Stomach (tissue), 19 donors: ENCODE measurements at places on chromosomes 12 and 14.

DNA sequence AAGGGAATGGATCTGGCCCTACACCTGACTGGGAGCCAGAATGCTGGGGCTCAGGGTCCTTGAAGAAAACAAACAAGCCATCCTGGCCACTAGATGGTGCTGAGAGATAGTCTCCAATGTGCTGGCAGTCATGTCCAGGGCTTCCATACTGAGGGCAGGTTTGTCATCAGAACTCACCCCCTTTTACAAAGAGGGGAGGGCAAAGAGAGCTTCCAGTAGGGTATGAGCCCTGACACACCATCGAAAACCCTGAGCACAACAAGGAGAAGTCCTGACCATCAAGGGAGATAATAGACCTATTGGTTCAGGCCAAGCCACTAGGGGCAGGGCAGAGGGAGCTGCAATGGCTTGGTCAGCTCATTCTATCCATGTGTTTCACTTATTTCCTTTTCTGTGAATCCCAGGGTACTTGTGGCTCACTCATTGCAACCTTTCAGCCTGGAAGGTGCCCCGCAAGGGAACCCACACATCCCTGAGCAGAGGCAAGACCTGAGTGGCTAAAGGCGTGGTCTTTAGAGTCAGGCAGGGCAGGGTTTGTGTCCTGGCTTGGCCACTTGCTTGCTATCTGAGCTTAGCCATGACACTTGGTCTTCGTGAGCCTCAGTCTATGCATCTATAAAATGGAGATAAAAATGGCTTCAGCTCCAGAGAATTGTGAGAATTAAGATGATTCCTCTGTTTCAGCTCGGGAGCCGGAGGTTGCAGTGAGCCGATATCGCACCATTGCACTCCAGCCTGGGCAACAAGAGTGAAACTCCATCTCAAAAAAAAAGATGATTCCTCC, 6.2 kb upstream of the PLEKHH1 start:
- no peak overlapping the region for H3K27ac ChIP-seq
- peak; percentile 77 for DNase-seq
- no peak overlapping the region for H3K4me3 ChIP-seq
- H3K36me3 ChIP-seq = no peaks in the 10 kb centered on the region
- no peaks in the 10 kb centered on the region for H3K4me1 ChIP-seq

GRCh38 chr14:92503756-92504491, 9.7 kb upstream of the RIN3 start:
- no peaks in the 10 kb centered on the region for H3K4me1 ChIP-seq
- no peaks in the 10 kb centered on the region for H3K27me3 ChIP-seq
- no peak overlapping the region for H3K4me3 ChIP-seq
- H3K27ac ChIP-seq = no peak overlapping the region

- peak; percentile 36 for DNase-seq
- H3K27ac ChIP-seq = no peak overlapping the region
- H3K27me3 ChIP-seq = no peaks in the 10 kb centered on the region
- no peaks in the 10 kb centered on the region for H3K36me3 ChIP-seq
These were observed 985.7 kb upstream of the FBXO33 start for GRCh38 chr14:40417777-40418401.

GRCh38 chr12:115762936-115763335, 514.6 kb downstream of the MED13L start:
- H3K4me1 ChIP-seq = no peaks in the 10 kb centered on the region
- DNase-seq = no peak
- H3K36me3 ChIP-seq = no peaks in the 10 kb centered on the region
- H3K27ac ChIP-seq = no peak overlapping the region
- peaks cover 27% of the 10 kb centered on the region for H3K27me3 ChIP-seq

- H3K4me1 ChIP-seq = no peaks in the 10 kb centered on the region
- H3K27ac ChIP-seq = no peak overlapping the region
- H3K27me3 ChIP-seq = no peaks in the 10 kb centered on the region
- H3K4me3 ChIP-seq = no peak overlapping the region
- peak; percentile 16 for DNase-seq
These were observed 269.4 kb downstream of the RGS6 start for GRCh38 chr14:72201645-72202044.

- no peaks in the 10 kb centered on the region for H3K4me1 ChIP-seq
- no peaks in the 10 kb centered on the region for H3K36me3 ChIP-seq
- H3K4me3 ChIP-seq = no peak overlapping the region
- peak; percentile 46 for DNase-seq
These were observed 439.7 kb downstream of the ADAMTS20 start for GRCh38 chr12:43112101-43112920.

GRCh38 chr14:86050072-86050683, 520.2 kb downstream of the FLRT2 start:
- H3K4me3 ChIP-seq = no peak overlapping the region
- no peaks in the 10 kb centered on the region for H3K4me1 ChIP-seq
- no peak for DNase-seq
- H3K27me3 ChIP-seq = no peaks in the 10 kb centered on the region
- H3K36me3 ChIP-seq = no peaks in the 10 kb centered on the region

DNA sequence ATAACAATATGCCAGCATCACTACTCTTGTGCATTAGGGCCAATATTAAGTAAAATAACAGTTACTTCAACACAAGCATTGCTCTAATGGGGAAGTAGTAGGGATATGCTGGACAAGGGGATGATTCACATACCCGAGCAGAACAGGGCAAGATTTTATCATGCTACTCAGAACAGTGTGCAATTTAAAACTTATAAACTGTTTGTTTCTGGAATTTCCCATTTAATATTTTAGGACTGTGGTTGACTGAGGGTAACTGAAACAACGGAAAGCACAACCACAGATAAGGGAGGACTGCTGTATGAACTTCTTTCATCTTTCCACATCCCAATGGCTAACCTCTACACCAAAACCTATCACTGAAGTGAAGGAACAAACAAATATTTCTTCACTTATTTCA, 36.8 kb downstream of the SARNP start:
- H3K4me3 ChIP-seq = no peak overlapping the region
- H3K27ac ChIP-seq = no peak overlapping the region
- H3K36me3 ChIP-seq = peaks cover 96% of the 10 kb centered on the region
- no peaks in the 10 kb centered on the region for H3K4me1 ChIP-seq

GRCh38 chr14:32593290-32593942, 264.3 kb downstream of the AKAP6 start:
- no peak overlapping the region for H3K4me3 ChIP-seq
- no peaks in the 10 kb centered on the region for H3K4me1 ChIP-seq
- no peak overlapping the region for H3K27ac ChIP-seq
- DNase-seq = no peak
- H3K27me3 ChIP-seq = no peaks in the 10 kb centered on the region

GRCh38 chr12:95836185-95836609, 22.6 kb upstream of the SNRPF start:
- no peak overlapping the region for H3K4me3 ChIP-seq
- DNase-seq = peak; percentile 27
- peaks cover 26% of the 10 kb centered on the region for H3K4me1 ChIP-seq
- H3K27ac ChIP-seq = no peak overlapping the region

- no peaks in the 10 kb centered on the region for H3K27me3 ChIP-seq
- H3K4me3 ChIP-seq = no peak overlapping the region
- H3K4me1 ChIP-seq = peaks cover 22% of the 10 kb centered on the region
These were observed 2.0 kb upstream of the SLC2A3 start for GRCh38 chr12:7937833-7938506.

DNA sequence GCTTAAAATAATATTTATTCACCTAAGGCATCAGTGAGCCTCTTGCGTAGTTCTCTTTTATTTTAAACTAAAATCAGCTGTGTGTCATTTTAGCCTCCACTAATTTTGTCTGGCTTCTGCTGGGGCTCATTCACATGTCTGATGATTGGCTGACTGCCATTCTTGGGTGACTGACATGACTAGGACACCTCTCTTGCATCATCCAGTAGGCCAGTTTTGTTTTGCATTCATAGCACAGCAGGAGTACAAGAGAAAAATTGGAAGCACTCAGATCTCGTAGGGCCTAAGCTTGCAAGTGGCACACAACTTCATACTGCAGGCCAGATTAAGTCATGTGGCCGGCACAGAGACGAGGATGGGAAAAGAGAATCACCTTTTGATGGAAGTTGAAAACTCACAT, 1226.5 kb downstream of the GALC start:
- no peaks in the 10 kb centered on the region for H3K36me3 ChIP-seq
- no peaks in the 10 kb centered on the region for H3K4me1 ChIP-seq
- H3K4me3 ChIP-seq = no peak overlapping the region
- H3K27ac ChIP-seq = no peak overlapping the region
- no peak for DNase-seq
